ENCODE measurements at places on chromosomes 6 and 20.

DNA sequence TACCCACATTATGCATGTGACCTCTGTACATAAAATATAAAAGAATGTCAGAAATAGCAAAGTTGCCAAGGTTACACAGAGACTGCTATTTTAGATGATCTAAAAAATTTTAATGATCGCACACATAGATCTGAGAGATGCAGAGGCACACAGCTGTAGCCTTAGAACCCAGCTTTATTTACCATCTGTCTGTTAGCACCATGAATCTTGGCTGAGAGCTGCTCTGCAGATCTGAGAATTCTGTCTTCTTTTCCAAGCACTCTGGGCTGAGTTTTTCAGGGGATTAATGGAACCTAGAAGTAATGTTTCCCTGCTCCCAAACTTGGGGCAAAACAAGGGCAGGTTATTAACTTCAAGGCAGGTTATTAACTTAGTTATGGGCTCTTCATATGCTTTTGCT, 248.7 kb upstream of the JAG1 start:
- no peak for DNase-seq

- no peak for DNase-seq
These were observed 125.4 kb downstream of the PXDC1 start for GRCh38 chr6:3625980-3626563.

- DNase-seq = no peak
These were observed 57.8 kb downstream of the SLC2A10 start for GRCh38 chr20:46767127-46767761.

DNA sequence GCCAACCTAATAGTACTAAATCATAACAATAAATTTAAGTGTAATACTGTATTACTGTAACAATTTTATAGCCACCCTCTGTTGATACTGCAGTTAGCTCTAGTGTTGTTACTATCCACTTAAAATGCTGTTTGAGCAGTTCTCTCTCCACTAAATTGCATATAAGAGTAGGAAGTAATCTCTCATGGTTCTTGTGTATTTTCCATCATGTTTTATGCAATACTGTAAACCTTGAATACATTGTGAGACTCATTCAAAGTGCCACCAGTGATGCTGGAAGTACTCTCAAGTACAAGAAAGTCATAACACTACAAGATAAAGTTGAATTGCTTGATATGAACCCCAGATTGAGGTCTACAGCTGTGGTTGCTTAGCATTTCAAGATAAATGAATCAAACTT, 65.5 kb downstream of the WASF1 start:
- DNase-seq = no peak

DNA sequence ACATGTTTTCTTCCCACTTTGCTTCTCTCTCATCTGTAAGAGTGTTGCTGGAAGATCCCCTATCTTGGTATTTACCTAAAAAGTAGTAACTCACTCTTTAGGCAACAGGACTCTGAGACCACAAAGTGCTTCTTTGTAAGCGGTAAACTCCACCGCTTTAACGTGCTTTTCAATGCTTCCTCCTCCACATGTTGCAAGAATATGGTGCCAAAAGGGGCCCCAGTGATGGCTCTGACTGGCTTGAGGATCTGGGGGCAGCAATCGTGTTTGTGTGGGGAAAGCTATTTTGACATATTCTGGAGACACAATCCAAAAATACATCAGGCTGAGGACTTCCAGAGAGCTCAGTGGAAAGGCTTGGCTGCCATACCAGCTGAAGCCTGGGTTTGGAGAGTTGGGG, 12.4 kb upstream of the CPNE5 start:
- no peak for DNase-seq

DNA sequence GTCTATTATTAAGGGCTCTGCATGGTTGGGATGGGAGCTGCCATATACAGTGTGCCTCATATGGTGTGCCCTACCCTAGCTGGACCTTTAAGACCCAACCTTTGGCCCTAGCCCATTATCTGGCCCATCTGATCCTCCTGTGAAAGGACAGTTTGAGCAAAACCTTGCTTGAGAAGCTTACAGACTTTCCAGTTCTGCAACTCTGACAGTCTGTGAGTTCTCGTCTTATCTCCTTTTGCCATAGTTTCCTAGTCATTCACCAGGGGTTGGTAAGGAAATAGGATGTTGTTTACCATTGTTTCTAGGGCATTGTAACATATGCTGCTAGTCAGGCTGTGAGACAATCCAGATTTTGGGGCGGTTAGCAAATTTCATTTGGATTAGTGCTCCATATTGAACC, 17.2 kb downstream of the CTNNBL1 start:
- DNase-seq = no peak

DNA sequence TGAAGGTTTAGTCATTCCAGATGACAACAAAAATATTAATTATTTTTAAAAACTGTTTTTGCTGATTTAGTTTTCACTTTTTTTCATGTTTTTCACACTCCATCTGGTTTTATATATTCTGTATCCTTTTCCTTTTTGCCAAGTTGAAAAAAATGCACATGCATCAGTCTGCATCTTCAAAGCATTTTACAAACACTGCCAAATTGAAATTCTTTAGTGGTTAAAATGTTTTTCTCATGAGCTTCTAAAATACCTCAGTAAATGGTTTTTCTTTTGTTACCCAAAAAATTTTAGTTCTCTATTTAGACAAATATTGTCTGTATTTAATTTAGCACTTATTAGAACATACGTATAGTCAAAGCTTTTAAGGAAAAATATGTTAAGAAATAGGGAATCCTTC, 386.9 kb upstream of the HSF2 start:
- no peak for DNase-seq

DNA sequence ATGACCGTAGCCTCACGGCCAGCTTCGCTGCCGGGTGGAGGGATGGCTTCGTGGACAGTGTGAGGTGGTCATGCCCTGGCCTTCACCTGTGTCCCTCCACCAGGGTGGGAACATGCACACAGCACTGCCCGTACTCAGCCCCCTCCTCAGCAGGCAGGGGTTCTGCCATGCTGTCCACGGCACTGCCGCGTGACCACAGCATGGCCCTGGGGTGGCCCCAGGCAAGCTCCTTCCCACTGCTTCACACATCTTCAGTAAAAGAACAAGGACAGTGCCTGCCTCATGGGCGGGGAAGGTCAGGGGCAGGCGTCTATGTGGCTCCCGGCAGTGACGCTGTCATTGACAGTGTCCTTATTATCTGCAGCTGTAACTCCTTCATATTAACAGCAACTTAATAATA, 205.9 kb downstream of the TAF4 start:
- DNase-seq = no peak
